ENCODE measurements at places on chromosomes 6 and 20.

DNA sequence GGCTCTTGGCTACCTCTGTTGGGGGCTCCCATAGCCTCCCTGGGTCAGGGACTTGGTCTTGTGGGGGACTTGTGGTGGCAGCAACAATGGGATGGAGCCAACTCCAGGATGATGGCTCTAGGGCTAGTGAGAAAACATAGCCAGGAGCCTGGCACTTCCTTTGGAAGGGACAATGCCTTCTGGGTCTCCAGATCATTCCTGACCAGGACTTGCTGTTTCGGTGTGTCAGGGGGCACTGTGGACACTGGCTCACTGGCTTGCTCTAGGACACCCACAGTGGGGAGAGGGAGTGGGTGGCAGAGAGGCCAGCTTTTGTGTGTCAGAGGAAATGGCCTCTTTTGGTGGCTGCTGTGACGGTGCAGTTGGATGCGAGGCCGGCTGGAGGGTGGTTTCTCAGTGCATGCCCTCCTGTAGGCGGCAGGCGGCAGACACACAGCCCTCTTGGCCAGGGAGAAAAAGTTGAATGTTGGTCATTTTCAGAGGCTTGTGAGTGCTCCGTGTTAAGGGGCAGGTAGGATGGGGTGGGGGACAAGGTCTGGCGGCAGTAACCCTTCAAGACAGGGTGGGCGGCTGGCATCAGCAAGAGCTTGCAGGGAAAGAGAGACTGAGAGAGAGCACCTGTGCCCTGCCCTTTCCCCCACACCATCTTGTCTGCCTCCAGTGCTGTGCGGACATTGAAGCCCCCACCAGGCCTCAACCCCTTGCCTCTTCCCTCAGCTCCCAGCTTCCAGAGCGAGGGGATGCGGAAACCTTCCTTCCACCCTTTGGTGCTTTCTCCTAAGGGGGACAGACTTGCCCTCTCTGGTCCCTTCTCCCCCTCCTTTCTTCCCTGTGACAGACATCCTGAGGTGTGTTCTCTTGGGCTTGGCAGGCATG, 9.2 kb downstream of the VEGFA start:
- no peak for DNase-seq

DNA sequence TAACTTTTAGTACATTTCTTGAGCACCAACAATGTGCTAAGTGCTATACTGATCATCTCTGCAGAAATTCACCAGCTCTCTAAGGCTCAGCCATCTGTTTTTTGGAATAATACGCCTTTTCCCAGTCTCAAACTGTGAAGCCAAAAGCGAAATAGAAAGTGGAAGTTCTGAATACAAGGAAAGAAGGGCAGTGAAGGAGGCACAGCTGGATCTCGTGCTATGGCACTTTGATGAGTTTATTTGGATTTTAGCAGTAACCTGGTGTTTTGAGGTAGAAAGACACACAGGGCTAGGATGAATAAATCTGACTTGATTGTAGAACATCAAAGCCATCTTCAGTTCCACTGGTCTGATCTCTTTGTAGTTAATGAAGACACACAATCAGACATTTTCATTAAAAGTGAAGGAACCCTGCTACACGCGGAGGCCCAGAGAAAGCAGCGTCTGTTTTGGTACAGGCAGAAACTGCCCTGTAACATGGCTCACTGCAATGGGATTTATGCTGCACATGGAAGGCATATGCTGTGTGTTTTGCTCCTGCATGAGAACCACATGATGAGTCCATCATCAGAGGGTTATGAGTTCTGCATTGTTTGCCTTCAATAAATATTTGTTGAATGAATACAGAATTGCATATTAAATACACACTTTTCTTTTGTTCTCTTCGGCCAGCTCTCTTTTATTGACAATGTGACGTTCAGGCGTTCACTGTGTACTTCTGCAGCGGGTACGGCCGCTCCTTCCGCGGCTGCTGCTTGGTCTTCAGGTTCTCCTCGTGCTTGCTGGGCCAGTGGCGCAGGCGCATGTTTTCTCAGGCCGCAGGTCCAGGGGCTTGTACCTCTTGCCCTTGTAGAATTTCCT, 100.9 kb downstream of the PREP start:
- DNase-seq: no peak

GRCh38 chr6:36028088-36028876, 674 bp downstream of the MAPK14 start:
- DNase-seq: no peak

DNA sequence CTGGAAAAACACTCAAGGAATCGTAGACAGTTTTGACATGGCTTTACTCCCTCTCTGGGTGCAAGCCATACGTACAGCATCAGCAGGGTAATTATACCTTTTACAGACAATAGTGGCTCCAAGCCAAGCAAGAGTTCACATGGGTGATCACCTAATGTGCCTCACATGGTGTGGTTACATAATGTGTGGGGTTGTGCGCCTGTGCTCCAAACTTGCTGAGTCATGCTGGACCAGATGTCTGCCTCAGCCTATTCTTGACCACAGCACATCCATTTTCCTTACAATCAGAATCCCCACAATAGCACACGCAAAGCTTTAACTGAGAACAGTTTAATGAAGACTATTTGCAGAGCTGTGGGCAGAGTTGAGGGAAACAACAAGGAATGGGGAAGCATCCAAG, 74.5 kb downstream of the ALDH8A1 start:
- DNase-seq: no peak

- peak; percentile 67 for DNase-seq
Observed at GRCh38 chr20:37990571-37991151, 42.6 kb downstream of the TTI1 start.
